RWPE1 (cell line): ENCODE measurements at places on chromosomes 6 and 20.
A peak's percentile ranks its signal among the peaks of the same experiment; 100 is the strongest.

DNA sequence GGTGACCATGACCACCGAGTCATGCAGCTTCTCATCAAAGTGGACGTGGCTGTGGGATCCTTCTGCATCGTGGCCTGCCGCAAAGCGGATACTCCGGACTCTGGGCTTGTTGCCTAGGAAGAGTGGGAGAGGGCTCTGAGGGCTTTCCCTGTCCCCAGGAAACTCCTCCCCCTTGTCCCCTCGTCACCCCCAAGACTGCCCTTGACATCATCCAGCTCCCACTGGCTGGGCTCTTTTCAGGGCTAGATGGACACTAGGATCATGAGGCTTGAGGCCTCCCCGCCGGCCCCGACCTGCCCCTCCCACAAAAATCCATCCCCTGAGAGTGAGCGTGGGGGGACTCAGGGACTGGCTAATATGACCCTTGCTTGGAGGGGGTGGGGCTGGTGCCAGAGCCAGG, 9.0 kb downstream of the ADISSP start:
- no peak for DNase-seq

GRCh38 chr6:159887146-159887545, 3.6 kb upstream of the MAS1 start:
- no peak for DNase-seq

- peak; percentile 96 for DNase-seq
Observed at GRCh38 chr6:166515072-166515810, 71.2 kb downstream of the RAMACL start.

DNA sequence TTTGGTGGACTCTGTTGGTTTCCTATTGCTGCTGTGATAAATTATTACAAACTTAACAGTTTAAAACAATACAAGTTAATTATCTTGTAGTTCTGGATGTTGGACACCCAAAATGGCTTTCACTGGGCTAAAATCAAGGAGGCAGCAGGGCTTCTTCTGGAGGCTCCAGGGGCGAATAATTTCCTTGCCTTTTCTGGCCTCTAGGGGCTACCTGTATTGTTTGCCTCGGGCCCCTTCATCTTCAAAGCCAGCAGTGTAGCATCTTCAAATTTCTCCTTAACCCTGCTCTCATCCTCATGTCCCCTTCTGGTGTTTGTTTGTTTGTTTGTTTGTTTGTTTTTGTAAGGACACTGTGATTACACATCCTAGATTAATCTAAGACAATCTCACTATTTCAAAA, 60.5 kb upstream of the ANKEF1 start:
- no peak for DNase-seq

DNA sequence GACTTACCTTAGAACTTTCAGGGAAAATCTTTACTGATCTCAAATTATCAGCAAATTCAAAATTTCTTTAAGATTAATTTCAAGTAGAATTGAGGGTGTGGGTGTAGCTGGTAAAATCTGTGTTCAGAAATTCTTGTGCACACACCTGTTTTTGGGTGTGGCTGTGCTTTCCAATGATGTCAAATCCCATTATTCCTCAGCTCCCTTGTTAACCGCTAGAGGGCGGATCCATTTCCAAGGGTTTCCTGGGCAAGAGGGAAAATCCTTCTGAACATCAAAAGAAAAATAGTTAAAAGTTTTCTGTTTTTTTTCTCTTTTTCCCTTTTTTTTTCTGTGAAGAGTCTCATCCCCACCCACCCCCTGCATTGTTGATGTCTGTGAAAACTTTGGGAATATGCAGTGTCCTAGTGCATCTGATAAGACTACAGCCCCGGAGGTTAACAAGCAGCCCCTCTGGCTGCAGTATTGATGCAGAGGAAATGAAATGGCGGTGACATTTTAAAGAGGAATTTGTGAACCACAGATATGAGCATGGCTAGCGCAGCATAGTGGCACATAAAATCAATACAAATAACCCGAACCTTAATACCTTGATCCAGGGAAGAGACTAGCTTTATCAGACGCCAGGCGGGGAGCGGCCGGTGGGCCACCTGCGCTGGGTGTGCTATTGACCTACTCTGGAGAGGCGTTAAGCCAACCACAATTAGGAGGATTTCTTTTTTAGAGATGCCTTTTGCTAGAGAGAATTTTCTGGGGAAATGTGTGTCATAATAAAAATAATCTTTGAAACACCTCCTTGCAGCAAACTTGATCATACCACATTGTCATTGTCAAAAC, 130.9 kb downstream of the FOXA2 start:
- DNase-seq = peak; percentile 68

DNA sequence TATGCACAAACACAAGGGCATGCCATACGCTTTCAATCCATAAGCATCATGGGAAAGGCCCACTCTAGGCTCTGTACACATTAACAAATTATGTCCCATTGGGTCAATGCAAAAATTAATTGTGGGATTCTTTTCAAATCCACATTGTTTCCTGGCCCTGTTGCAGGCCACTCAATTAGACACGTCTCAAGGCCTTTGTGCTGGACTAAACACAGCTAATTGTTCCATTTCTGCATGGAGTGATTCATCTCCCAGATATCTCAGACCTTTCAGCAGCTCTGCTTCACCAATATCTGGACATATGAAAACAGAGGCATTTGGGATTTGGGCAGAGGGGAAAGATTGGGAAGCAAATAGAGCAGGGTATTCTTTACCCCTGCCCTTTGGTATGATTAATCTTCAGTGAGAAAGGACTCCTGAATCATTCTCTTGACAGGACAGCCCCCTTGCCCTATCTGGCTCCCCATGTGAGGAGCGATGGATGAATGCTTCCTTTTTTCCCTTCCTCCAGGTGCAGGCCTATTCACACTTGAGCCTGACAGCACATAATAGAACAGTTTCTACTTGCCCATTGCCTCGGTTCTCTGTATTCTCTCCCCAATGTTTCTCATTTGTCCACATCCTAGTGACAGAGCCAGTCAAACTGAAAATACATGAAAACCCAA, 547.6 kb downstream of the HAO1 start:
- DNase-seq = no peak

- no peak for DNase-seq
Observed at GRCh38 chr20:1370548-1371110, 22.2 kb downstream of the FKBP1A start.

GRCh38 chr20:36875702-36876472, at the start of gene TLDC2:
TLDC2 (plus strand) TSS chr20:36876138; CDS start chr20:36876175, 37 bp downstream.
- DNase-seq = peak; percentile 70

- DNase-seq = no peak
Observed at GRCh38 chr6:110392727-110393126, 22.6 kb downstream of the DDO start.

GRCh38 chr20:17765584-17765983, 65.8 kb downstream of the BANF2 start:
- DNase-seq = no peak

DNA sequence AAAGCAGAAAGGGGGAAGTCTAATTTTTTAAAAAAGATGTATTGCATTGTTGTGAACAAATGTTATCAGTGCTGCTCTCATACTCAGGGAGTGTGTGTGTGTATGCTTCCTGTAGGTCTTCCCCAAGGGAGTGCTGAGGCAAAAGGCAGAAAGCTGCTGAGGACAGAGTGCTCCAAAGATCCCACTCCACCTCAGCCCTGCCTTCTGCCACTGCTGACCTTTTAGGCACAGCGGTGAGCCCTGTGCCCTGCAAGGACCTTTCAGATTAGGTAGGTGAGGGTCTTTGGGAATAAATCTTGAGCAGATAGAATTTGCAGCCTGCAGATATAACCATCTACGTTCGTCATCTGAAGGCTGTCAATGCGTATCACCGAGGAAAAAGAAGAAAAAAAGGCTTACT, 756.4 kb upstream of the MMS22L start:
- DNase-seq = no peak

GRCh38 chr6:55726144-55726543, 147.2 kb upstream of the HMGCLL1 start:
- no peak for DNase-seq

GRCh38 chr6:21429291-21429690, 164.3 kb upstream of the SOX4 start:
- no peak for DNase-seq

GRCh38 chr20:3071266-3071609, 182 bp upstream of the OXT start:
- no peak for DNase-seq

DNA sequence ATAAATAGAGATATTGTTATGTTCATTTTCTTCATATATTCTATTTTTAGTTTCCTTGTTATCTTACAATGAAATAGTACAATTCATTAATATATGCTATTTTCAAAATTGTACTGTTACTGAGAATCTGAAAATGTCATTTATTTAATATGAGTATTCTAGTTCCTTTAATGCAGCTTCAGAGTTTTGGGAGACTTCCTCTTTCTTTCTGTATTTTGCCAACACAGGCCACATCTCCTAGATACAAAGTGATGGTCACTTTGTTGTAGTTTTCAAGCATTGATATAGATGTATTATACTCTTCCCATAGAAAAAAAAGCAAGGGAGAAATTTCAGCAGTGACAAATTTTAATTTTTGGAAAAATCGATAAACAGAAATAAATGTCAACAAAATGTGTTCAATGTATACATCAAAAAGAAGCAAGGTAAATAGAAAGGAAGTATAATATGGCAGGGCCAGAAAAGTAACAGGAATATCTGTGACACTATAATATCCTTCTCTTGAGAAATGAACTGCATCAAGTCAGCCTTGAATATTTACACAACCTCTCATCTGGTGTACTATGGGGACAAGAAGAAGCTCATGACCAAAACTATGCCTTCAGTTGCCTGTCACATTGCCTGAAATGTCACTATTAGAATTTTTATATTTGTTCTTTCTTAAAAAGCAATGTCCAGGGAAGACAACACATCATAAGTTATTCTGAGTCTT, 396.0 kb downstream of the TBC1D32 start:
- DNase-seq = no peak

GRCh38 chr6:119077391-119077642, 1.1 kb downstream of the FAM184A start:
- no peak for DNase-seq

DNA sequence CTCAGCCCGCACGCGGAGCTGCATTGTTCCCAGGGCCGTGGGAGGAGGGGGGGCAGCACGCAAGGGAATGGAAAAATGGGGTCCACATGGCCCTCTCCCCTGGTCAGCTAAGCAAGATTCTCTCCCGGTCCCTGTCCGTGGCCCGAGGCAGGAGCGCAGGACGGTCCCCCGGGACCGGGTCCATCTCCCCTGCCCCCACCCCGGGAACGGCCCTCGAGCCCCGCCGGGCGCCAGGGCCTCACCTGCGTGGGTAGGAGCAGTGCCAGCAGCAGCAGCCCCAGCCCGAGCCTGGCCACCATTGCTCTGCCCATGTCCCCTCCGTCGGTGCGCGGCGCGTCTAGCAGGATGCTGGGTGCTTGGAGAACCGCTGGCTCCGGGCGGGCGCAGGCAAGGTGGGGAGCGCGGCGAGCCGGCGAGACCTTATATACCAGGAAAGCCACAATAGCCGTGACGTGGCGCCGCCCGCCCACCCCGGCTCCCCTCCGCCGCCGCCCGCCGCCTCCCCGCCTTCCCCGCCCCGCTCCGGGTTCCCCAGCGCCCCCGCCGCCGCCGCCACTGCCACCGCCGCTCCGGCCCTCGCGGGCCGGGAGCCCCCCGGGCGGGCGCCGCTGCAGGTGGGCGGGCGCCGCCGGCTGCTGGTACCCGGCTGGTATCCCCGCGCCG, at the start of gene CD24:
Gene CD24, minus strand, starts transcription at position 394 of the 663 bp plus-strand sequence. Its CDS starts 83 bp downstream, at position 311.
- DNase-seq = peak; percentile 51

DNA sequence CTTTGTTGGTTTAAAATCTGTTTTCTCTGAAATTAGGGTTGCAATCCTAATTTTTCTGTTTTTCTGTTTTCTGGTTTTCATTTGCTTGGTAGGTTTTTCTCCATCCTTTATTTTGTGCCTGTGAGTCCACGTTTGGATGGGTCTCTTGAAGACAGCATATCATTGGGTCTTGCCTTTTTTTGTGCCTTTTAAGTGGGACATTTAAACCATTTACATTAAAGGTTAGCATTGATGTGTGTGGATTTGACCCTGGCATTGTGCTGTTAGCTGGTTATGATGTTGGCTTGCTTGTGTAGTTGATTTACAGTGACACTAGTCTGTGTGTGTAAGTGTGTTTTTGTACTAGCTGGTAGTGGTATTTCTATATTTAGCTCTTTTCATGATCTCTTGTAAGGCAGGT, 28.0 kb upstream of the CST5 start:
- no peak for DNase-seq

DNA sequence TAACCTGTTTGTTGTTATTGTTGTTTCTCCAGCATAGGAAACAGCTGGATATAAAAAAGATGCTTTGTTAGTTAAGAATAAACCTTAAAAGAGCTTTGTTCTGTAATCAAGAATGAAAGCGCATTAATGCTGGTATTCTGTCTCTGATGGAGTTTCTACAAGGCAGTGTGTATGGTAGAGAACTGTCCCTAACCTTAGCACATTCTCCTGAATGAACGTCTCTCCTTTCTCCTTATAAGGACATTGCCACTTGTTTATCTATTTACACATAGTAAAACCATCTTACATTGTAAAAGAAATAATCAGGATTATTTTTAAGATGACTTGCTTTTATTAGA, 33.8 kb upstream of the LCA5 start:
- no peak for DNase-seq

DNA sequence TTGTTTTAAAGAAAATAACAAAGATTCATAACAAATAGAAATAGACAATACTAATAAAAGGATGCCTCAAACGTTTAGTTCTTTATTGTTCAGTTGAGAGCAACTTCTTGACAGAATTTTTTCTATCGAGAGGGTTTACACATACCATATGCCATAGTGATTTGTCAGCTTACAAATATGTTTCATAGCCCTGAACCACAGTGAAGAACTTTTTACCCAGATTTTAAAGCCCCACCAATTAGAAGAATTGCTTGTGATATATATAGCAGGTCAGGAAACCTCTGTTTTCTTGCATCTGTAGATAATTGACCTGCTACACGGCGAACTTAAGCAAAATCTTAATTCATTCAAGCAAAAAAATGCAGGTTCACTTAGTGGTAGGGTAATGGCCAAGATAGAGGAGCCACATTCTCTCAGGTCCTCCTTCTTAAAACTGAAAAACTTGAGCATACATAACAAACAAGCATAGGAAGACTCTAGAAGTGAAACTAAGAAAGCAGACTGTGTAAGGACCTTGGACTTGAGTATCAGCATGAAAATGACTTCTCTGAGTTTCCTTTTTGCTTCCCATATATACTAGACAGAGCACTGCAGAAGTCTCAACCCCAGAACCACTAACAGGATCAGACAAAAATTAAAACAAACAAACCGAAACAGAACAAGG, 39.5 kb downstream of the CRISP1 start:
- DNase-seq = no peak
